ENCODE measurements at places on chromosomes 5 and 9.

DNA sequence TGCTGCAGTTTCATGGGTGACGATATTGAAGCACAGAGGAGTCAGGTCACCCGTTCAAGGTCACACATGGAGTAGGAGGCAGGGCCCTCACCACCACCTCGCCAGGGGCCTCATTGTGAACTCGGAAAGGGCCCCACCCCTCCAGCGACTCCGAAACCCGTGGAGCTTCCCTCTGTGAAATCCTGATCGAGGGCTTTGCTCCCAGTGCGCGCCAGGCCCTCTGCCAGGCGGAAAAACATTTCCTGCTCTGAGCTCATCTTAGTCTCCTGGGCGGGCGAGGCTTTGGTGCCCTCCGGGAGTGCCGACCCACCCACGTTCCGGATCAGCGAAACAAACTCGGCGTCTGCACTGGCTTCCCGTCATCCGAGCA is 75.0 kb upstream of the FCN1 start:
- DNase-seq: no peak

DNA sequence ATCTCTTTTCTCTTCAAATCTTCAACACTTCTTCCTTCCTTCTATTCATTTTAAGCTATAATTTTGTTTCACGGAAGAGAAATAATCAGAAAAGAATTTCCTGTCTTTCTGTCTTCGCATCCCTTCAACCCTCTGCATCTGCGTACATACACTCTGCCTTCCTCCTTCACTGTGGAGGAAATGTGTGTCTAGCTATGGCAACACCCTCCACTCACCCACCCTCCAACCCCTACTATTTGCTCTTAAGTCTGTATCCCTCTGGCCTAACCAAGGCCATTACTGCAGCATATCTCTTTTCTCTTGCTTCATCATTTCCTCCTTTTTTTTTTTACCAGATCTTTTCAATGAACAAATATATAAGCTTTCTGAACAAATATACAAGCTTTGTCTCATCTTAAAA is 105.7 kb upstream of the NUDT12 start:
- DNase-seq: no peak

- no peak for DNase-seq
Observed at GRCh38 chr5:42965934-42966333, 74.2 kb downstream of the ANXA2R start.

- no peak for DNase-seq
Observed at GRCh38 chr5:144531188-144531587, 360.5 kb downstream of the KCTD16 start.

DNA sequence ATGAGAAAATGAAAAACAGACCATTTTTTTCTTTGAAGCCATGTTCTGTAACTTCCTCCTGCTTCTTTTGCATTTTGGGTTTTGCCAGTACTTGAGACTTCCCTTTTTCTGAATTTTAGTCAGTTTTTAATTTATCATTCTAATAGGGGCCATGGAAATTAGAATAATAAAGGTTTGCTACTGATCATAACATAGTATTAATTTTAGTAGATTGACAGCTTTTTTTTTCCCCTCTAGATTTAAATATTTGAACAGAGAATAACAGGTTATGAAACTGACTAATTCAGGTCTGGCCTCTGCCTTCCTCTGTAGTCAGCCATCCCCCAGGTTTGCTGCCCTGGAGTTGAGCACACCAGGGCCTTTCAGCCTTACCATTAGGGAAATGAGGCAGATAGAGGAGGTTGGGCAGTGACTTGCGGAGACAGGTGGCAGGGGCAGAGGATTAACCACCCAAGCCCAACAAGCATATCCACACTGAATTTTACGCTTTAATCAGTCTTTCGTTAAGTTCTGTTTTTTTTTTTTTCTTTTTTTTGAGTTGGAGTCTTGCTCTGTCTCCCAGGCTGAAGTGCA is 80.1 kb upstream of the TNFAIP8 start:
- DNase-seq: peak; percentile 16

DNA sequence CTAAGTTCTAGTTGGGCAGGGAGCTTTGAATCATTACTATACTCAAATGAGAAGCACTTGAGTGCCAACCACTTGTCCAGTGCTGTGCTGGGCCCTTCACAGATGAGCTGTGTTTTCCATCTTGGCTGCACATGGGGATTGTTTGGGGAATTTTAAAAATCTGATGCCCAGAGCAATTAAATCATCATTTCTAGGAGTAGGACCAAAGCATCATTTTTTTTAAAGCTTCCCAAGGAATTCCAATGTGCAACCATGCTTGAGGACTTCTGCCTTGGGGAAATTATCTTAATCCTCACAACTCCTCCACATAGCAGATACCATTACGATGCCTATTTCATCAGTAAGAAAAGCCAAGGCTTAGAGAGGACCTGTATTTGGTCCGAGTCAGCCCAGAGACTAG is 131.4 kb downstream of the TMEM174 start:
- no peak for DNase-seq

DNA sequence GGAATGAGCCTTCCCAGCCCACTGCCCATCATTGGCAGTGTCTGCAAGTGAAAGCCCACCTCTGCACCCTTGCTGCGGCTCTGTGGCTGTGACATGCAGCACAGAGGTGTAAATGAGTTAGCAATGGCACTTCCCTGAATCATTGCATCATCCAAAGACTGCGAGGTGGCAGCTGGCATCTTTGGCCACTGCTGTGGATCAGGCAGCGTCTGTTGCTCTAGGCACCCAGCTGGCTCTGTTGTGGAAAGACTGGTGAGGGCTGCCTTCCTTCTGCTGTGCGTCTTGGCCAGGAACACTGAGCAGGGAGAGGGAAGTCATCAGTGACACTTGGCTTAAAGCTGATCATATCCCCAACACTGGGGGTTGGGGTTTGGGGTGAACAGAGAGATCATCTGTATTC is 64.5 kb downstream of the MFAP3 start:
- no peak for DNase-seq

DNA sequence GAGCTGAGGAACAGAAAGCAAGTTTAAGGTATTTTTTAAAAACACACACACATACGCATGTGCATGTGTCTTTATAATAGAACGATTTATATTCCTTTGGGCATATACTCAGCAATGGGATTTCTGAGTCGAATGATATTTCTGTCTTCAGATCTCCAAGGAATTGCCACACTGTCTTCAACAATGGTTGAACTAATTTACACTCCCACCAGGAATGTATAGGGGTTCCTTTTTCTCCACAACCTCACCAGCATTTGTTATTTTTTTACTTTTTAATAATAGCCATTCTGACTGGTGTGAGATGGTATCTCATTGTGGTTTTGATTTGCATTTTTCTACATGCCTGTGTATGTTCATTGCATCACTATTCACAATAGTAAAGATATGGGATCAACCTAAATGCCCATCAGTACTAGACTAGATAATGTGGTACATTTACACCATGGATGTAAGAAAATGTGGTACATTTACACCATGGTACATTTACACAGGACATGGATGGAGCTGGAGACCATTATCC is 60.3 kb upstream of the MAP3K1 start:
- DNase-seq: no peak

GRCh38 chr5:133728475-133728874 is 116.1 kb upstream of the FSTL4 start:
- DNase-seq: no peak

DNA sequence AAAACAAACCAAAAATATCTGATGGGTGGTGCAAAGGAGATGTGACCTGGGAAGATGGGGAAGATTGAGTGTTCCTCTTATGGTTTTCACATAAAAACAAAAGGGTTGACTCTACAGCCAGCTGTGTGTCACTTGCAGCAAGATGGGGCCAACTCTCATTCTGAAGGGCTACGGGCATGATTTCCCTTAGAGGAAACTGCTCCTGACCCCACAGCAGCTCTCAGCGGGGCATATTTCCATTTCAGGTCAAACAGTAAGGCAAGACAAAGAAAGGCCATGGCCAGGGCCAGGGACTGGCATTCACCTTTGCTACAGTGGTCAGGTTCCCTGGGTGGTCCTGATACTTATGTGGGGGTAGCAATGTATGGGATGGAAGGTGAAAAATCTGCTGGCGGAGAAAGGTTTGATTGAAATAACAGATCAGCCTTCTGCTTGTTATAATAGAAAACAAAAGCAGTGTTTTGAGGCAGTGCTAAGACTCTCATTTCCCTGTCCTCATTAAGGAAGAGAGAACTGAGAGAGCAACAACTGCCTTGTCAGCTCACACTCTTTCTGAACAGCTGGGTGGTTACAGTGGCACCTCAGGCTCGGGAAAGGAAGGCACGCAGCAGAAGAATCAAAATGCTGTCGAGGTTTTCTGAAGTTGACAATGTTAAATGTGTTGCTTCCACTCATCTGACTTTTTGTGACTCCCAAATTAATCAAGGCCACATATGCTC is 120.7 kb upstream of the PCA3 start:
- no peak for DNase-seq

DNA sequence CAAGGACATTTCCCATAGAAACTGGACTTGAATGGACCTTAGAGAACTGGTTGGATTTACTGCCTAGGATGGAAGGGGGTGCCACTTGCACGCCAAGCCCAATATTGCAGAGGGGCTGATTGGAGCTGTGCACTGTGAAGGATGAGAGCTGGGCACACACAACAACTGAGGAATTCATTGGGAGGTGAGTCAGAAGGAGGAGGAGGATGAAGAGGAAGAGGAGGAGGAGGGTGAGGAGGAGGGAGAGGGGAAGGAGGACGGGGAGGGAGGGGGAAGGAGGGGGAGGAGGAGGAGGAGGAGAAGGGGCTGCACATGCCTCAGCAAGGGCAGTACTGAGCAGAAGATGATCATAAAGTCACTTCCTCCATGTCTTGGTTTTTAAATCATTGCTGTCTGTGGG is 5.7 kb upstream of the ICE1 start:
- no peak for DNase-seq

DNA sequence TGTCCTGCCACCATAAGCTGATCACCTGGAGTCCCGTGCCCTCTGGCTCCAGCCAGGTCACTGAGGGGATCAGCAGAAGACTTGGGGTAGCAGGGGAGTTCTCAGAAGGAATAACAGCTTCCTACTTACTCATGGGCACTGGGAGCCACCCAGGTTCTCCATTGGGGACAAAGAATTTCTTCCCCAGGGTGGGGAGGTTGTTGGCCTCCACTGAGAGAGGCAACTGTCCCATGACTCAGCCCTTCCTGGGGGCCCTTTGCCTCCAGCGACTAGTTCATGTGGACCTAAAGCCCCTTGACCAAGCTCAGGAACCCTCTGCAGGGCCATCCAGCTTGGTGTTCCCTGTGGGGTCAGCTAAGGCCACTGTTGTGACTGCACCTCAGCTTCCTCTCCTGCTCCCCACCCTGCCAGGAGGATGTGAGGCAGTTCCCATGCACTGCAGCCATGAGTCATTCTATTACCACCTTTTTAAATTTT is 175.0 kb downstream of the AUH start:
- DNase-seq: no peak

- no peak for DNase-seq
Observed at GRCh38 chr5:61619777-61620518, 287.9 kb downstream of the ZSWIM6 start.

GRCh38 chr5:172852490-172853354 is 18.7 kb downstream of the ERGIC1 start:
- no peak for DNase-seq

GRCh38 chr5:134477462-134478245 is 47.8 kb upstream of the JADE2 start:
- DNase-seq: no peak

GRCh38 chr5:109253262-109253661 is 156.5 kb downstream of the PJA2 start:
- DNase-seq: no peak

DNA sequence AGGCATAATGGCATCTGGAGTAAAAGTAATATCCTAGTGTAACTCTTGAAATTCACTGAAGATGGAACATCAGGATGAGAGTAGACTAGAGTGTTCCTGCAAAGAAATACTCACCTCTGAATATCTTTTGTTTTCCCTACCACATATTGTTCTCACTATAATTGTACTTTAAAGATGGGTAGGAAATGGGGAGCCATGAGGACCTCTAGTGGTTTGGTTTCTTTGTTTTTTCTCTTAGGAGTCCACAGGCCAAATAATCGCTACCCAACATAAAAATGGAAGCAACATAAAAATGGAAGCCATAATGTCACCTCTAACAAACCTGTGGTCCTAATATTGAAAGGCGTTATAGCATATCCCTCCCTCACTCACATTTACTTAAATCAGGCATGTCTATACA is 2375.8 kb downstream of the MAT2B start:
- DNase-seq: no peak

All from activated T-helper 9 cell treated with anti-CD3 and anti-CD28 coated beads, Interleukin-2, amount 50 U/mL, for 16 hours (primary cell).